ENCODE measurements at places on chromosomes 1 and 21.

- no peak for DNase-seq
Observed at GRCh38 chr1:175734642-175735041, 8.8 kb downstream of the TNR start.

- DNase-seq: no peak
Observed at GRCh38 chr1:110436635-110437034, 14.3 kb upstream of the PROK1 start.

GRCh38 chr1:216849146-216849545 lies 125.9 kb upstream of the ESRRG start:
- no peak for DNase-seq

DNA sequence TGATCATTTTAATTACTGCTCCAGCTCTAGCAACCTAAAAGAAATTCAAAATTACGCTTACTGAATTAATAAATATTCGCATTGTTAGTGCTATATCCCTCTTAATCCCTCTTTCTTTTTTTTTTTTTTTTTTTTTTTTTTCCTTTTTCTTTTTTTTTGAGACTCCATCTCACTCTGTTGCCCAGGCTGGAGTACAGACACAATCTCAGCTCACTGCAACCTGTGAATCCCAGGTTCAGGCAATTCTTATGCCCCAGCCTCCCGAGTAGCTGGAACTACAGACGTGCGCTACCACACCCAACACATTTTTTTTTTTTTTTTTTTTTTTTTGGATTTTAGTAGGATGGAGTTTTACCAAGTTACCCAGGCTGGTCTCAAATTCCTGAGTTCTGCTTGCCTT lies 157.1 kb downstream of the KCNT2 start:
- no peak for DNase-seq

- DNase-seq: no peak
Observed at GRCh38 chr1:89999628-90000027, 4.7 kb downstream of the ZNF326 start.

DNA sequence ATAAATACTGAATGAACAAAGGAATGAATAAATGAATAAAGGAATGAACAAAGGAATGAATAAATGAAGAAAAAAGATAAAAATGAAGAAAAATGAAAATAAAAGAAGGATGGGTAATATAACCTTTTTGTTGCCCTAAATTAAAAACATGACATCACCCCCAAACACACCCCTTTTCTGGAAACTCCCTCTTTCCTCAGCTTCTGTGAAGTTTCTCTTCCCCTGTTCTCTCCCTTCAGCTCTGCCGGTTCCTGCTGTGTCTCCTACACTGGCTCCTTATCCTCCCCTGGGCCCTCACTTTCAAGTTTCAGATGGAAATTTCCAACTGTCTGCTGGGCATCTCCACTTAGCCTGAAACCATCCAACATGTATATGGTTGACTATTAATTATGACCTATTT lies 37.9 kb downstream of the RAB3B start:
- no peak for DNase-seq

GRCh38 chr1:107122225-107122624 lies 18.6 kb upstream of the NTNG1 start:
- DNase-seq: no peak

DNA sequence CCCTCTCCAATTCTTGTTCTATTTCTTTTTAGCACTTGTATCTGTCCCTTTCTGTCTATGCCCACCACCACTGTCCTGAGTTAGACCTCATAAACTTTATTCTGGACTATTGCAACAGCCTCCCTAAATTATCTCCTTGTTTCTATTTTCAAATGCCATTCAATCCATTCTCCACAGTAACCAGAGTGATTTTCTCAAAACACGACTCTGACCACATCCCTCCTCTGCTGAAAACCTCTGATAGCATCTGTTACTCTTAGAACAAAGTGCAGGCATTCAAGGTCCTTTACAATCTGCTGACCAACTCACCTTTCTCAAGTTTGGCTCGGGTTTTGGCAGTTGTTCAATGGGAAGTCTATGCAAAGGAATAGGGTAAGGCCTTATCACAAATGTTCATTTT lies 22.8 kb upstream of the GPX7 start:
- DNase-seq: no peak

DNA sequence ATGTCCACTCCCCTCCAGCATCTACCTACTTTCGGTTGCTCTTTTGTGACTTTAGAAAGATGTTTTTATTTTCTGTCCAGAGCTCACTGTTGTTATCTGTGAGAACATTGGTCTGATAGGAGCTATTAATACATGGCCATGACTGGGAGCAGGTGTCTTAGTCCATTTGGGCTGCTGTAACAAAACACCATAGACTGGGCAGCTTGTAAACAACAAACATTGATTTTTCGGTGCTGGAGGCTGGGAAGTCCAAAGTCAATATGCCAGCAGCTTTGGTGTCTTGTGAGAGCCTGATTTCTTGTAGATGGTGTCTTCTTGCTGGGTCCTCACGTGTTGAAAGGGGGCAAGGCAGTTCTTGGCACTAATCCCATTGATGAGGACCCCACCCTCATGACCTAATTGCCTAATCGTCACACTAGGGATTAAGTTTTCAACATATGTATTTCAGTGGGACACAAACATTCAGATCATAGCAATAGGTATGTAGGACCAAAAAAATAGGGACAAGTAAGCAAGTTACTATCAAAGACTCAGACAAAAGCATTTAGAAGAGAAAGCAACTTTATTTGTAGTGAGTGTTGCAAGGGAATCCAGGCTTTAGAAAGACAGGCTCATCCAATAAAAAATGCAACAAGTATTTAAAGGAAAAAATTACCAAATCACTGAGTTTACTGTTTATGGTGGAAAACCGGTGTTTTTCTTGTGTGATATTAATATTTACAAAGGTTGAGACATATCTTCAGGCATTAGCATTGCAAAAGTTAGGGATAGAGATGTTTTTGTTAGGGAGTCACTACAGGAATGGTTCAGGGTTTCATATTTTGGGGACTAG lies 55.2 kb upstream of the WDR26 start:
- DNase-seq: no peak

GRCh38 chr21:41825216-41825615 lies 53.9 kb downstream of the PRDM15 start:
- DNase-seq: no peak

DNA sequence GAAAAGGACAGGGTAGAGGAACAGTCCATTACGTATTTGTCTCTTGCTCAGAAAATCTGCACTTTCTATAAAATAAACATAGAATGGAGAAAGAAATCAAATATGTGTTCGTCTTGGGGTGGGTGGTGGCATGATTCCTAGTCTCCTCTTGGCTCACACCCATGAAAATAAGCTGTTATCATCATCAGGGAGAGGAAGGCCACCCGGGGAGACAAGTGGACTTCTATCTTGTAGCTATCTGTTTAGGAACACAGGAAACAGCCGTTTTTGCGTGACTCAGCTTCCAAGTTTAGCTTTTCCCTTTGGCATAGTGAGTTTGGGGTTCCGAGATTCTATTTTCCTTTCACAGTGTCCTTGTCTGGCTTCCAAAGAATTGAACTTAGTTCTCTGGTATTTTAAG lies 622.3 kb downstream of the PTPRU start:
- DNase-seq: no peak

GRCh38 chr1:71422221-71422620 lies 341.4 kb upstream of the ZRANB2 start:
- no peak for DNase-seq

GRCh38 chr1:102853701-102854187 lies 254.6 kb downstream of the COL11A1 start:
- DNase-seq: no peak

- no peak for DNase-seq
Observed at GRCh38 chr1:89589515-89589914, 43.4 kb upstream of the LRRC8C start.

GRCh38 chr1:117670976-117671780 lies 65.3 kb downstream of the TENT5C start:
- no peak for DNase-seq

DNA sequence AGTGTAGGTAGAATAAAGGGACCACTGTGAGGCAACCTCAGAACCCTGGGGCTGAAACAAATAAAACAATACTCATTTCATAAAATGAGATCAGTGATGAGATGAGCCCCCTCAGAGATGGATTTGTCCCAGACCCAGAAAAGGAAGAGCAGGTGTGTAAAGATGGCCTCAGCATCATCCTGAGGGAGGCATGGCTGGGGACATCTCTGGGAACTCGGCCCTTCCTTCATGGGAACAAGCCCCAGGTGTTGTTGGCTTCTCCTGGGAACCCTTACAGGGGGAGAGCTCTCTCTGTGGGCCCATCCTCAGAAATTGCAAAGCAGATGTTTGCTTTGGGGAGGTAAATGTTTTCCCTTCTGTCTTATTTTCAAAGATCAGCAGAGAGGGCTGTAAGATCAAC lies 133.2 kb upstream of the USP24 start:
- no peak for DNase-seq

DNA sequence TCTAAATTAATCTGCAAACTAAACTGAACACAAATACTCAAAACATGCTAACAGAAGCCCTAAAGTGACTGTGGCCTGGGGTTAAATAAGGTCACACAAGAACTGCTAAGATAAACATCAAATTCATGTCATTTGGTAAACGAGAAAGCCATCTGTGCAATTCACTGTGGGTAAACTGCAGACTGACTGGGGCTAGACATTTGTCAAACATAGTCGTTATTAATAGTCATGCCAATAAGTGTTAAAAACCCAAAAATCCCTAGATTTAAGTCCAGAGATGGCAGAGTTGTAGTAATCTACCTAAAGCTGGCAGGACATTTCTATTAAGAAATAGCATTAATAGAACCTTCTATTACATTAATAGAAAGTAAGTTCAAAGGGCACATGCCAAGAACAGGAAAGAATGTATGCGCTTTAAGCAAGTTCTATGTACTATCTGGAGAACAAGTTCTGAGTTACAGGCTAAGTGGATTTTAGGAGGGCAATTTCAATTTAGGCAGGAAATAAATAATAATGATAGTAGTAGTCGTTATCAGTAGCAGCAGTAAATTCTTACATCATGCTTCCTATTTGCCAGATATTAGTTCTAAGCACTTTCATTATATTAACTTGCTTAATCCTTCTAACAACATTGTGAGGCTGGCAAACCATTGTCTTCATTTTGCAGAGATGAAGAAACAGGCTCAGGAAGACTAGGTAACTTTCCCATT lies 8.6 kb downstream of the EDEM3 start:
- DNase-seq: no peak

- DNase-seq: no peak
Observed at GRCh38 chr1:14366091-14367018, 232.1 kb upstream of the KAZN start.

GRCh38 chr1:212147581-212148033 lies 112.1 kb downstream of the DTL start:
- DNase-seq: no peak

- peak; percentile 18 for DNase-seq
Observed at GRCh38 chr1:40477678-40478053, 576 bp downstream of the ZFP69 start.

- no peak for DNase-seq
Observed at GRCh38 chr1:17653276-17653675, 101.9 kb upstream of the ACTL8 start.

DNA sequence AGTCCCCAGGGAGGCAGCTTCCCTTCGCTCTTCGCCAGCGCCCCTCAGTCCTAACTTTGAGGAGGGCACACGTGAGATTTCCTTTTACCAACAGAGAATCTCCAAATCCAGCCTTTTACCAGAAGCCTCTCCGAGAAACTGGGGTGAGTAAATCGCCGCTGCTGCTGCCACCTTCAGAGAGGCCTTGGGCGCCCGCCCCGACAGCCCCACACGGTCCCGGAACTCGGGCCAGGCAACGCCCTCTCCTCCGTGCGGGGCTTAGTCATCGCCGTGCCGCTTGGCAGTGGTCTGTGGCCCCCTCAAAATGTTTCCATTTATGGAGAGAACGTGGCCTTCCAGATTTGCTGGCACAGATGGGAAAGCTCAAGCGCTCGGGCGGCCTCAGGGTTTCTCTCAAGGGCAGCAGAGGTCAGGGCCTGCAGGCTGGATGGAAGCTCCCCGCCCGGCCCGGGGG lies 41.4 kb upstream of the COL6A2 start:
- no peak for DNase-seq

- no peak for DNase-seq
Observed at GRCh38 chr1:245879091-245879490, 628.0 kb downstream of the SMYD3 start.

DNA sequence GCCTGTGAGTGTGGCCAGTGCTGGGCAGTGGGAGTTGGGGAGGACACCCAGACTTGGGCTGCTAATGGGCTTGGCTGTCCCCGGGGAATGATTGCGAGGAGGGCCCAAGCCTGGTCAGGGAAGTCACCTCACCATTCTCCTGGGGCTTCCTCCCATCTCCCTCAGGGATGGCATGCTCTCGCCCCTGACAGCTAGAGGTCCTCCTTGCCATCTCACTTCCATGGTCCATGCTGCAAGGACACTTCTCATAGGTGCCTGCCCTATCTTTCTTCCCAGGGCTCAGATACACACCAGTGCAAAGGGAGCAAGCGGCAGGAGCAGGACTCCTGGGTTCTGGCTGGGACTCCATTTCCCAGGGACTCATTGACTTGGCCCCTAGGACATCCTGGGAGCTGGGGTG lies 4.1 kb downstream of the NTRK1 start:
- no peak for DNase-seq

GRCh38 chr1:74943046-74943445 lies 191.1 kb upstream of the LHX8 start:
- DNase-seq: no peak

DNA sequence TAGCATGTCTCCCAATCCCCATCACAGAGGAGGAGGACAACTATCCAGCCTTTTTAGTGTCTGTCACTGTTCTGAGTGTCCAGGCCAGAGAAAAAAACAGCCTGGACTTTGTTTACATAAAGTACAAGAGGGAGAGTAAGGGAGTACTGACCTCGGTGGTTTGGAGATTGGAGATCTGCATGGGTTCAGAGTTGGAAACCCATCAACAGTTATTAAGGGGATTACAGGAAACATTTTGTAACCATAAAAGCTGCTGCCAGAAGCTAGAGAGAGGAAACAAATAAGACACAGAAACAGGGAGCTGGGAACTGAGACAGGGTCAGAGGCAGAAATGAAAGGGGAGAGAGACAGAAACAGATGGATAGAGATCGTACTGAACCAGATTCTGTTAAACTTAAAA lies 131.5 kb upstream of the CTTNBP2NL start:
- no peak for DNase-seq

DNA sequence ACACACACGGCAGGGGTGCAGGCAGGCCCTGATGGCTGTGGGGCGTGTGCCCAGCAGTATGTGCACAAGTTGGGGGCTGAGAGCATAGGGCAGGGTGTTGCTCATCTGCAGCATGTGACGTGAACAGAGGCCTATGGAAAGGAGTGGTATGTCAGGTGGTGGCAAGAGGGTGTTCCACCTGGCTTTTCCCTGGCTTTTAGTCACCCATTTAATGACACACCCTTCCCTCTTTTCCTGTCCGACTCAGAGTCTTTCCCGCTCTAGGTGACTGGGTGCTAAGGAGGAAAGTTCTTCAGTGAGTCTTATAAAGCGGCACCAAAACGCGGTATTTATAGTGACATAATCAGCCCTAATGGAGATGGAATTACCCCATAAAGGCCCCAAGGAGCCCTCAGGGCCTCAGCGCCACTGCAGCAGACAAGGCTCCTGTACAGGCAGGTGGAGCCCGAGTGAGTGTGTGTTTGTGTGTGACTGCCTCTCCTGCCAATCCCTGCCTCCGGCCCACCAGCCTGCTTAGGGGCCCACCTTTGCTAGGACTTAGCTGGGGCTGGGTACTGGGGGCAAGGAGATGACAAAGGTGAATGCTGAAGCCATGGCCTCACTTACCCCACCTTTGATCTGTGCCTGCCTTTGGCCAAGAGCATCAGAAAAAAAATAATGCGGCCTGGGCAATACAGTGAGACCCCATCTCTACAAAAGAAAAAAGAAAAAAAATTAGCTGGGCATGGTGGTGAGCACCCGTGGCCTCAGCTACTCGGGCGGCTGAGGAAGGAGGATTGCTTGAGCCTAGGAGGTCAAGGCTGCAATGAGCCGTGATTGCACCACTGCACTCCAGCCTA lies 3.3 kb upstream of the EPHA2 start:
- no peak for DNase-seq
